ENCODE measurements at places on chromosomes 3 and 15.

GRCh38 chr3:25427942-25428788, at the start of gene RARB:
Gene RARB, plus strand, starts transcription at chr3:25428263. Its CDS starts 469 bp downstream, at chr3:25428732.
- DNase-seq = no peak

GRCh38 chr3:178205740-178206139, 330.5 kb upstream of the KCNMB2 start:
- DNase-seq = no peak

DNA sequence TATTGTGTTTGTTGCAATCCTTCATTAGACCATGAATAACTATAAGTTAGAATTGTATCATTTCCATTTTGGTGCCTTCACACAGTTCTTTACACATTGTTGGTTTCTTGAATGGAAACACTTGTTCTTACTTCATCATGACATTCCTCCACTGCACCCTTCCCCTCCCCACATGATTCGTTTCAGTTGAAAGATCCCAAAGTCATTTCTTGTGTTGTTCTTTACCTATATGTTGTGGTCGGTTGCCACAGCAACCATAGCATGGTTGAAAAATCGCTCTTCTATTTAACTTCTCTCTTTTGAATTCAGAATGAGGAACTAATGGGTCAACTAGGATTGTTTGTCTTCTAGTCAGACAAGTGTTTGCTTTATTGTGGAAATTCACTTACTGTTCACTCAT, 103.3 kb downstream of the IL1RAP start:
- no peak for DNase-seq

GRCh38 chr3:171574556-171575240, 114.5 kb upstream of the TNIK start:
- DNase-seq = no peak

DNA sequence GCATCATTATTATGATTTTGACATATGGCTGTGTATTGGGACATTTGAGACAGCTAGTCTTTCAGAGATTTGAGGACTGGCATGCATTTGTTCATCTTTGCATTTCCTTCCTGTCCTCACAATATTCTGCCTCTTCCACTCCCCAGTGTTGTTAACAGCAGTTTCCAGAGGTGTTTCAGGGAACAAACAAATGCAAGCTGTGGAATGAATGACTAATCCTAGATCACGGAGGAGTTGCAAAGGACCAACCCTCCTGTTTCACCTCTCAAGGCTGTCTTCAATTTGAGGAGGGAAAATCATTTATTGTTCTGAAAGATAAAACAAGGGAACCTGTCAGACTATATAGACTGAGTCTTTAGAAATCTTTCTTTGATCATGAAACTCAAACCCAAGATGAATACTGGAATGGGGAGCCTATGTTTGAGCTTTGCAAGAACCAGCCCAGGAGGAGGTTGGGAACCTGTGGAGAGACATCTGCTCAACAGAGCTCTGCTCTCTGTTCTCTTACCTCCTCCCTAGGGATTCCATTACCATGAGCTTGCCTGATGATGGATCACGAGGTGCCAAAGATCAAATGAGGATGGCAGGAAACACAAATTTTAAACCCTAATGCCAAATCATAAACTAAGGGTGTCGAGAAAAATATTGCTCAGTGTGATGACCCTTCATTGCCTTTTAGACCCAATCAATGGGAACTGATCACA, 68.5 kb downstream of the SLC7A14 start:
- DNase-seq = no peak

DNA sequence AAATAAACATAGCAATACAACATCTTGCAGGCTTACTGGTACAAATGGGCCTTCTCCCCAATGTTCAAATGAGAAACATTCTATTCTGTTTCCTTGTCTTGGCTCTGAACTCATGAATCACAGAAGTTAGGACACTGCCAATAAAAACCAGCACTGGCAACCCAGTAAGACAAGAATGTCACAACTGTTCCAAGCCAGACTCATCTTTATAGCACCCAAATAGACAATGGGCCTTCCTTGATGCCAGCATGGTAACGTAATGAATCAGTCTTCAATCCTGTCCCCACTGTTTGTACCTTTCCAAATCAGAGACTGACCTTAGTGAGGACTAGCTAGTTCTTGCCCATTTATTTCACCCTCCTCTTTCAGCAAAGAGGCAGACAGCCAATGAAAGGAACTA, 14.1 kb upstream of the RPS17 start:
- no peak for DNase-seq

- no peak for DNase-seq
These were observed 67.4 kb downstream of the SATB1 start for GRCh38 chr3:18357747-18358146.

- no peak for DNase-seq
These were observed 36.8 kb downstream of the MTMR10 start for GRCh38 chr15:30954674-30955073.

DNA sequence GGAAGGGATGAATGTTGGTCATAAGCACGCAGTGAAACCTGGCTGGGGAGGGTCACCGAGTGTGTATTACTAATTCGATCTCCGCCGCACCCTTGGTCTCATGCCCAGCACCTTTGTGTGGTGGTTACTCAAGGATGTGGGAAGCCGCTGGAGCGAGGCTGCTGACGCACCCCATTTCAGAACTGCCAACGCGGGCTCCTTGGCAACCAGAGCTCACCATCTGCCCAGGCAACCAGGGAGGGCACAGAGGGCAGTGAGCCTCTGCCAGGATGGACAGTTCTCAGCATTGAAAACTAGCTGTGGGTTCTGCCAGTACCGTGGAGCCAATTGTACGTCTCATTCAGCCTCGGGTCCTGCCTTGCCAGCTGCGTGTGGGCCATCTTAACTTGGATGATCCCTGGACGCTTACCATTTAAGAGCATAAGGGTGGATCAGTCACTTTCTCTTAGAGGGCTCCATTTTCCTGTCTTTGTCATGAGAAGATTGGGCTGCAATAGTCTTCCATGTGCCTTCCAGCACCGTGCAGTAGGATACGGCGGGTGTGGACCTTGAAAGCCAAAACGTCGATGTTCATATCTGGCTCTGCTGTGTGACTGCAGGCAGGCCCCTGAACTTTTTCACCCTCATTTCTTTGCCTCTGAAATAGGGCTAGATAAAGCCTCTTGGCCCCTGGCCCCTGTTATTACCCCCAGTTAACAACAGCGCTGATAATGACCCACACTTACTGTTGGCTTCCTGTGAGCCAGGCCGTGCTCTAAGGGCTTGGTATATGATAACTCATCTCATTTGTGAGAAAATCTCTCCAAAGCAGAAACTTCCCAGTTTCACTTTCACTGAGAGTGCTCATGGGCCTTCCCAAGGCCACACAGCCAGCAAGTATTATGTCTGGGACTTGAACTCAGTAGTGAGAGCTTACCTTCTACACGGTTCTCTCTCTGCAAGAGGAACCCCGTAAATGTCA, 238.8 kb downstream of the OPA1 start:
- DNase-seq = no peak

DNA sequence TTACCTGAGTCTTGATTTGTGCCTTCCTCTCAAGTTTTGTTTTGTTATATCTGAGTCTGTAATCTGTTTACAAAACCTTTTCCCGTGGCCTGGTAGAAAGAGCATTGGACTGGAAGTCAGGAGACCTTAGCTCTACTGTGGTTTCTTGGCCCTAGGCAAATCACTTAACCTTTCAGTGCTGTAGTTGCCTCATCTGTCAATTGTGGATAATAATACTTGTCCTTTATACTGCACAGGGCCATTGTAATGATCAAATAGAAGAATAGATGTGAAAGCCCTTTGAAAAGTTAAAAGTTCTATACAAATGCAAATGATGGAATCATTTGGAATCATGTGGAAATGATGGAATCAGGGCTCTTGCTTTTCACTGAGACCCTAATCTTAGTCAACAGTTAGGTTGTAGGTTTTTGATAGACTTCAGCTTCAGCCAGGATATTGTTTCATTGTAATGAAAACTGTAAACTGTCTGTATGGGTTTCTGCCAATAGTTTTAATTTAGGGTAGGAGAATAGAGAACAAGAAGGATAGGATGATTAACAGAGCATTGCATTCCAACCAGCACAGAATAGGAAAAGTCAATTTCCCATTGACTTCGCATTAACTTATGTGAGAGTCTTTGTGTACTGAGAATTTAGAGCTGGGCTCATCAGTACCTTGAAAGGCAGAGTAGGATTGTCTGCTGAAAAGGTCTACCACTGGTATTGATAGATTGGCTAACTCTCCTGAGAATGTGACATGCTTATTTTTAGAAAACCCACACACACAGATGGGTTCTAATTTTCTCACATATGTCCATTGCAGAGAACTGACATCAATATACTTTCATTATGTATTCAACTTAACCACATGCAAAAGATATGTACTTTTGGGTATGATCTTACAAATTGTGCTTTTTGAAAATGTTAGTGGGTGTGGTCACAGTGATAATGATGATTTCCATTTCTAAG, 21.8 kb downstream of the MAP2K5 start:
- no peak for DNase-seq

Data from effector CD8-positive, alpha-beta T cell (primary cell).